ENCODE measurements at places on chromosomes 5 and 9. TPM values are rescaled to one million over a fixed set of nuclear protein-coding genes. Genes with fewer than 3 reads are reported as not detected.
A peak's percentile ranks its signal among the peaks of the same experiment; 100 is the strongest.

DNA sequence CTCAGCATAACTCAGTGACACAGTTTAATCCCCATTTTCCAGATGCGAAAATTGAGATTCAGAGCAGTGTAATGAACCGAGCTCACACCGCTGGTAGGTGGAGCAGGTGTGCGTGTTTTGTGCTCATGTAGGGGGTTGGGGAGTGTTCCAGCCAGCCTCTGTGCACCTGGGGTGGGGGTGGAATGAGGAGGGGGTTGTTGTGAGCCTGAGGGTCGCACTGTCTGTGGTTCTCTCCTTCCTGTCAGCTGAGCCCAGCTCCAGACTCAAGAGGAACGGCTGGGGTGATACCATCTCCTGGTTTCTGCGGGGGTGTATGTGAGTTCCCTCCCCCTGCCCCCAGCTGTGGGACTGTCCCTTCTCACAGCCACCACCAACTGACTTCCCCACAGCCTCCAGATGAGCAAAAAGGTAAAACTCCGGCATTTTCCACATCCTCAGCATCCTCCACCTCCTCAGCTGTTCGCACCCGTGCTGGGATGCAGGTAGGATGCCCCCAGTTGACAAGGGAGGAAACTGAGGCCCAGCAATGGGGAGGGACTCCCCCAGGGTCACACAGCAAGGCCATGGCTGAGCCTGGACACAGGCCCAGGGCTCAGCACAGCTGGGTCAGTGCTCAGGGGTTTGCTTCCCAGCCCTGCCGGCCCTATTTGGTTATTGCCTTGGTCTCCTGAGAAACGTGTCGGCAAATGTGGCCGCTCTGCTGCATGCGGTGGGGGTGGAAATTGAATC, 2.1 kb downstream of the SH2D3C start:
- no peak for DNase-seq

DNA sequence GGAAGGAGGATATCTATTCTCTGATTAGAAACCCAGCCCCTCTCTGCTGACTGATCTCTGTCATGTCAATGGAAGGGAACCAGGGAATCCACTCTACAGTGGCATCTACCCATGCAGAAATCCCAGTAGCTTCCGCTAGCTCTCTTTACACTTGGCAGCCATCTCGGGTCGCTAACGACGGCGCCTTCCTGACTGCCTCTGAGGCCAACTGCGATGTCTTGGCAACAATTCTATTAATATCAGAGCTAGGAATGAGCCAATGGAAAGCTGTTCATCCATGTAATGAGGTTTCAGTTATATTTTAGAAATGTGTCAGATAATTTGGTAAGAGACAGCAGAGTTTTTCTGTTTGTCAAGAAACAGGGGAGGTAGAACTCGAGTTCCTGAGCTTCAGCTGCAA, 67.6 kb upstream of the ATP10B start:
- no peak for DNase-seq

GRCh38 chr5:96726802-96727201, 64.6 kb downstream of the CAST start:
- DNase-seq = no peak

DNA sequence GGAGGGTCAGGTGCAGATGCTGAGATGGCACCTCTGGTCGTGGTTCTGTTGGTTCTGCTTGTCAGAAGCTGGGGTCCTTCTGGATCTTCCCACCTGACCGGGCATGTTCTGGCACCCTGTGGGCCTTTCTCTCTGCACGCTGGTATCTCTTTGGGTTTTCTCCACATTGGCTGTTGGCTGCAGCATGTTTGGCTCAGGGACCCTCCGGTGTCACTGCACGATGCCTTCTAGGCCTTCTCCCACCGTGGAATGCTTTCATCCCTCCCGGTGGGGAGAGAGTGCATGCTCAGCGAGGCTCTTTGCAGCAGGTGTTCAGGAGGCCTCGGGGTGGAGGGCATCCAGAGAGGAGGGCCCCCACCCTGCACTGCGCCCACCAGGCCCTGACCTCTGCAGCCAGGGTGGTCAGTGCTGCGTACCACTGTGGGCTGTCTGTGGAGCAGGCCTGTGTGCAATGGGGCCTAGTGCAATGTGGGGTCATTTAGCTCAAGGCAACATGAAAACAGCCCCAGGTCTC, 119.4 kb downstream of the WNK2 start:
- DNase-seq = no peak

DNA sequence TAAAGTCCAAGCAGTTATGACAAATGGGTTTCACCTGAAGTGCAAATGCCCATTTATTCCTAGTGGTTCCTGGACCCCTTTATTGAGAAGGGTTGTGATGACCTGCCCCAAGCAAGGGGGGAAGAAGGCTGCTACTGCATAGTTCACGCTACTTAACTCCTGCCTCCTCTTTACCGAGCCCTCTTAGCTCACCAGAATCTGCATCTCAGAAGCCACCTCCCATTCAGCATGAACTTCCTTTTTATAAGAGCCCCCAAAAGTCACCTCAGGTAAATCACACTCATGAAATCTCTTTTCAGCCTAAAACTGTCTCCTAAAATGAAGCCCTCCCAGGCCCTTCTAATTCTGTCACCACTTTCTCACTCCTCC, 26.6 kb upstream of the C9orf72 start:
- DNase-seq = no peak

GRCh38 chr5:79691007-79691406, 1.4 kb downstream of the CMYA5 start:
- DNase-seq = no peak

GRCh38 chr9:93699650-93700049, 123.3 kb downstream of the PHF2 start:
- DNase-seq = no peak

- no peak for DNase-seq
Observed at GRCh38 chr9:29214154-29214689, 1640.9 kb upstream of the C9orf72 start.

DNA sequence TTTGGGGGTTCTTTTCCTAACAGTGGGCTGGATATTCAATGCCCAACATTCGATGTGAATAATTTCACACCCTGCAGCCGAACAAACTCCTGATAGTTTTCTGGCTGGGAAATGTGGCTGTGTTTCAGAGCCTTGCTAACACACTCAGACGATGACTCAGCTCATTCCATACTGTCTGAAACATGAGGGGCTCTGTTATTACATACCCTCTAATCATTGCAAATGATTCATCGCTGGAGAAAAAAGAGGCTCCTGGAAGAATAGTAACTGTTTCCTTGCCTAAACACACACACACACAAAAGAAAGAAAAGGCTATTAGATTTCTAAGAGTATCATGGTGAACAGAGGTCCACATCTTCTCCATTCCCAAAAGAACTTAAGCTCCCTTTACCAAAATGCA, 75.8 kb downstream of the OXCT1 start:
- DNase-seq = peak; percentile 99

GRCh38 chr9:125447202-125447802, 185.7 kb downstream of the GAPVD1 start:
- no peak for DNase-seq

GRCh38 chr5:24805230-24805629, 160.5 kb upstream of the CDH10 start:
- DNase-seq = peak; percentile 29

GRCh38 chr5:59138509-59138908, 555.6 kb downstream of the RAB3C start:
- DNase-seq = no peak

- DNase-seq = no peak
Observed at GRCh38 chr5:141808857-141809256, 69.4 kb downstream of the PCDH1 start.

- peak; percentile 45 for DNase-seq
Observed at GRCh38 chr9:119349351-119349825, 19.8 kb downstream of the BRINP1 start.

GRCh38 chr5:141716009-141716408, 34.0 kb upstream of the ARAP3 start:
- no peak for DNase-seq

DNA sequence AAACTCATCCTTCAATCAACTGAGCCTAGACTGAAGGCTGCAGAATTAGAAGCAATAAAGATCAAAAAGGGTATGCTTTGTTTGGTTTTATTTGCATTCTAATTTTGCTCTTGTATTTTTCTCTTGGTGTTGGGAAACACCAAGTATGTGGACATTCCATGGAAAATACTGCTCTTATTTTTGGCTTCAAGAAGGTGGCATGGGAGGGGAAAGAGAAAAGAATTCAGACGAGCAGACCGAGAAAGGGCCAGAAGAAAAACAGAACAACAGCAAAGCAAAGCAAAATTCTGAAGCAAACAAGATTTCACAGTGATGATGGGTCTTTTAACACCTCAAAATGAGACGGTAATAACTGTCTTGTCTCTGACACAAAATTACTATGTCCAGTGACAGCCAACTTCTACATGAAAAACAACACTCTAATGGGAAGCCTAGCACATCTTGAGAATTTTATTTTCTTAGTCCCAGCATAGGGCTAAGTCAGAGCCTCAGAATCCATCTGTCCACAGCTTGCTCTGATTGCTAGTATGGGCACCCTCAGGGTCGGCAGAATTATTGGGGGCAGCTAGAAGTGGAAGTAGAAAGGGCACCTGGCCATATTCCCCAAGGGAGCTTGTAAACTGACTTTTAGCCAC, 26.8 kb downstream of the FREM1 start:
- no peak for DNase-seq

- peak; percentile 51 for DNase-seq
Observed at GRCh38 chr5:125525356-125525755, 778.9 kb upstream of the ZNF608 start.

DNA sequence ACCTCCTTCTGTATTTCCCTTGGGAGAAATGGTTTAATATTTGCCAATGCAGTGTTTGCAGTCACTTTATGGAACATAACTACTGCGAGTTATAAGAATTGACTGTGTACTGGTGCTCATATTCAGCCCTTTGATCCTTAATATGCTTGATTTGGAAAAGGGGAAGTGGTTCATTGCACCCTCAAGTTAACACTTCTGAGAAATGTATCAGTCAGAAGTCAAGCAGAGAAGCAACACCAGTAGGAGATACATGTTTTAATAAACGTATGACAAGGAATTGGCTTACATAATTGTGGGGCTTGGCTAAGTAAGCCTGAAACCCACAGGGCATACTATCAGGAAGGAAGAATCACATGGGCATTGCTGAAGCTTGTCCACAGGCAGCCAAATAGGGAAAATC, 131.0 kb upstream of the SPRY4 start:
- DNase-seq = no peak

DNA sequence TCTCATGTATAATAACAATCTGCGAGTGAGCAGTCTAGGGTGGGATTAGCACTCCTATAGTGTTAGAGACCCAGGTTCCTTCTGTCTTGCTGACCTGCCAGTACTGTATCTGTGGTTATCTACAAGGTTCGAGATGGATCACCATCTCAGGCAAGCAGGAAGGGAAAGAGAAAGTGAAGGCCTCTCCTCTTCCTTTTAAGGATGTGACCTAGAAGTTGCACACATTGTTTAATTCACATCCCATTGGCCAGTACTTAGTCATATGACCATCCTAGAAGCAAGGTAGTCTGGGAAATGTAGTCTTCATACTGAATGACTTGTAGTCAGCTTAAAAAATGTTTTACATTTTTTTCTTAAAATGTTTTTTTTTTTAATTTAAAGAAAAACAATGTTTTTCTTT, 168.6 kb downstream of the CARTPT start:
- peak; percentile 86 for DNase-seq

GRCh38 chr5:79529110-79529509, 15.2 kb upstream of the HOMER1 start:
- no peak for DNase-seq

GRCh38 chr9:109441296-109441695, 56.8 kb downstream of the PTPN3 start:
- DNase-seq = no peak

GRCh38 chr5:45279109-45279508, 417.1 kb downstream of the HCN1 start:
- DNase-seq = no peak

DNA sequence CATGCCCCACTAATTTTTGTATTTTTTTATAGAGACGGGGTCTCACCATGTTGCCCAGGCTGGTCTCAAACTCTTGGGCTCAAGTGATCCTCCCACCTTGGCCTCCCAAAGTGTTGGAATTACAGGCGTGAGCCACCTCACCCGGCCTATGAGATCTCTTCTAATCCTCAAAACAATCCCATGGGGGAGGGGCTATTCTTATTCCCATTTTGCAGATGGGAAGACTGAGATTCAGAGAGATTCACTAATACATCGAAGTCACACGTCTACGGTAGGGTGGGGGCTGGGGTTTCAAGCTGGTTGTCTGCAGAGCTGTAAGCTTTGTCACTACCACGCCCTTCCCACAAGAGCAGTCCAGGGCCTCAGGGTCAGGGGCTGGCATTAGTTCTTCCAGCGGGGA, 14.0 kb upstream of the NTNG2 start:
- DNase-seq = no peak

DNA sequence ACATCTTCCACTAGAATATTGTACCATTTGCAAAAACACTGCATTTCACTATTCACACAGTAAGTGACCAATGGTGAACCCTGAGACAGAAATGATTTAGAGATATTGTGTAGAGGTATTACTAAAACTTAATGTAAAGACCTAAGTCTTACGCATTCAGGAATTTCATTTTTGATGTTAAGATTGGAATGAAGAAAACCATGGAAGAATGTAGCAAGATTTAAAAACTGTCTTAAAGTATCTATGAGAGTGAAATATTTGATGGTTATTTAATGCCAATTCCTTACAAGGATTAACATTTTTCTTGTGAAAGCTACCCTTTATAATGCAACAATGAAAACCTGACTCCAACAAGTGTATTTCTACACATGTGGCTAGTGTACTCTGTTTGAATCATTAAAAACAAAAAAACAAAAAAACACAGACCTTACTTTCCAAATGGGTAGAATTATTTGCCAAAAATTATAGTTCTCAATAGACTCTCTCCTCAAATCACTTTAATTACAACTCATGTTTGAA, 172.0 kb downstream of the NNT start:
- DNase-seq = no peak

GRCh38 chr9:112174965-112175795, at the start of gene SUSD1:
SUSD1 (minus strand) TSS chr9:112175297; CDS start chr9:112175235, 62 bp downstream.
- DNase-seq = peak; percentile 17

The PITX1 gene
- 3.1 TPM for total RNA-seq

The C7 gene
- total RNA-seq = under 0.01 TPM

The SPEF2 gene
- total RNA-seq = 6.9 TPM

The CHSY3 gene
- 1.3 TPM for total RNA-seq

The LNPEP gene
- 26.2 TPM for total RNA-seq

The C9orf153 gene
- total RNA-seq = 0.51 TPM

The IL3 gene
- not detected for total RNA-seq

The AP3B1 gene
- 56.2 TPM for total RNA-seq

The OR13C8 gene
- not detected for total RNA-seq

The ANKRD20A1 gene
- total RNA-seq = under 0.01 TPM

The TLX3 gene
- total RNA-seq = not detected

The LCN15 gene
- total RNA-seq = not detected

The PRDM9 gene
- not detected for total RNA-seq

The PCDHB13 gene
- 0.26 TPM for total RNA-seq

The SPACA9 gene
- 3.1 TPM for total RNA-seq

The EDIL3 gene
- 9.2 TPM for total RNA-seq
